ENCODE measurements at places on chromosomes 12 and 14.

DNA sequence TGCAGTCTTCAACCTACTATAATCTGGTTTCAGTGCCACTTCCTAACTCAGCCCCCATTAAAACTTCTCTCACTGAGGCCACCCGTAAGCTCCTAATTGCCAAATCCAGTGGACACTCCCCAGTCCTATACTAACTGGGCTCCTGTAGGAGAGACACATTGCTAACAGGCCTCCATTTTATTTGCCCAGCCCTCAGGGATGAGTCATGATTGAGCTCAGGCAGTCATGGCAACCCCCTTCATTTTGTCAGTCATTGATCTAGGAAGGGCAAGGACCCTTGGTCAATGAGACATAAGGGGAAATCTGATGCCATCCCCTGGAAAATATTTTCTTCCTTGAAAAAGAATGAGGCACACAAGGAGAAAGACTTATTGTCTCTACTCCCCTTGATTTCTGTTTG lies 70.1 kb upstream of the HIF1A start:
- DNase-seq, result no peak

DNA sequence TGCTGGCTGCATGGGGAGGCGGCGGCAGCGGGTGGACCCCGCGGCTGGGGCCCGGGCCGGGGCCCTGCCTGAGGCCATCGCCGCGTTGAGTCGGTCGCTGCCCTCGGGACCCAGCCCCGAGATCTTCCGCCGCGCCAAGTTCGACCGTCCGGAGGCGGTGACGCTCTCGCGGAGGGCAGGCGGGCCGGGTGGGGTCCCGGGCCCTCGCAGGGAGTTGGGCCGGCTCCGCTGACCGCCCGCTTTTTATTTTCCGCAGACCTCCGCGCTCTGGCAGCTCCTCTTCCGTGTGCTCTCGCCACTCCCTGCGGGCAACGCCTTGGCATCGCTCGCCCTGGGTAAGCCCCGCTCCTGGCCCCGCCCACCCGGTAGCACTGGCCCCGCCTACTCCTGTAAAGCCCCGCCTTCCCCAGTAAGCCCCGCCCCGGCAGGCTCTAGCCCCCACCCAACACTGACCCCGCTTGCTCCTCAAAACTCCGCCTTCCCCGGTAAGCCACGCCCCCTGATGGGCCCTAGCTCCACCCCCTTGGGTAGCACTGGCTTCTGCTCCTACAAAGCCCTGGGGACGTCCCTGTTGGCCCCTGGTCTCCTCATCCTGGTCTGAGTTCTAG lies 424 bp downstream of the TEDC1 start:
- DNase-seq, result no peak

- no peak for DNase-seq
These were observed 149.3 kb downstream of the DPF3 start for GRCh38 chr14:72744416-72745120.

DNA sequence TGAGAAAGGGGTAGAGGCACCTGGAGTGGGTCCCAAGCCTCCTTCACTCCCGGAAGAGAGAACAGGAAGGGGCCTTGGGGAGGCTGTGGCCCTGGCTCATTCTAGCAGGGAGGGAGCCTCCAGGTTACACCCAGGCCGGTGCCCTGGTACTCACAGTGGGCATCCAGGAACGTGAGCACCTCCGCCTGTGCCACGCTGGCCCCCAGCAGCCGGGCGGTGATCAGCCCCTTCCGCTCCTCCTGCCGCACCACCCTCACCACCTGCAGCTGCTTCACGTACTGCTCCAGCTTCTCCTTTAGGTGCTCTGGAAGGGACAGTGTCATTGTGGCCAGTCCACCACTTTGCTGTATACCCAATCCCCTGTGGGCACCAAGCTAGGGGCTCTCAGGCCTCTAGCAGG lies 18.8 kb upstream of the CELA1 start:
- no peak for DNase-seq

DNA sequence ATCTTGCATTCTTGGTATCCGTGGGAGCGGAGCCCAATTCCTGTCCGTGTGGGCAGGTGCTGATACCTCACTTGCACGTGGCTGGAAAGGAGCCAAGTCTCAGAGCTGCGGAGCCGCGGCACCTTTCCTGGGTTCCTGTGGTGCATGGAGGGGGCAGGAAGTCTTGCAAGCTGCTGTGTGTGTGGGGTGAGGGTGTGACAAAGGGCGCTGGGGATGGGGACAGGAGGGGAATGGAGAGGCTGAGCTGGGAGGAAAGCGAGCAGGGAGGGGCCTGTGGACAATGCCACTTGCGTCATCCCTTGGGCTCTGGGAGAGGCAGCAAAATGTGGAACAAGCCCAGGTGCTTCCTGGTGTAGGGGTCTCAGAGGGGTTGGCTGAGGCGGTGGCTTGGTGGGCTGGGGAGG lies 86.7 kb downstream of the CALM1 start:
- DNase-seq, result no peak

DNA sequence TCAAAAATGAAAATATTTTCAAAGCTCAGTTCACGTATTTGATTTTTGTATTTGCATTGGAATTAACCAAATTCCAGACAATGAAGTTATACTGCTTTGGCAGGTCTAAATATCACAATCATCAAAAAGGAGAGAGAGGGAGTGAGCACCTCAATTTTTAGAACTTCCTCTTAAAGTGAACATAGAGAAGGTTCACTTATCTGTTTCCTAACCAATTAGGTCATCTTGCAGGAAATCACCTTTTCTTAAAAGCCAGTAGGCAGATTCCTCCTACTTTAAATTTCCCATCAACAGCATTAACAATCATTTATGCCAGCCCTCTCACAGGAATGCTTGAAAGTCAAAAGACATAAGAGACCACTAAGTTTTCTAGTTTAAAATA lies 388.7 kb downstream of the ZFP36L1 start:
- DNase-seq, result no peak

GRCh38 chr14:72576258-72576657 lies 317.6 kb downstream of the DPF3 start:
- no peak for DNase-seq

DNA sequence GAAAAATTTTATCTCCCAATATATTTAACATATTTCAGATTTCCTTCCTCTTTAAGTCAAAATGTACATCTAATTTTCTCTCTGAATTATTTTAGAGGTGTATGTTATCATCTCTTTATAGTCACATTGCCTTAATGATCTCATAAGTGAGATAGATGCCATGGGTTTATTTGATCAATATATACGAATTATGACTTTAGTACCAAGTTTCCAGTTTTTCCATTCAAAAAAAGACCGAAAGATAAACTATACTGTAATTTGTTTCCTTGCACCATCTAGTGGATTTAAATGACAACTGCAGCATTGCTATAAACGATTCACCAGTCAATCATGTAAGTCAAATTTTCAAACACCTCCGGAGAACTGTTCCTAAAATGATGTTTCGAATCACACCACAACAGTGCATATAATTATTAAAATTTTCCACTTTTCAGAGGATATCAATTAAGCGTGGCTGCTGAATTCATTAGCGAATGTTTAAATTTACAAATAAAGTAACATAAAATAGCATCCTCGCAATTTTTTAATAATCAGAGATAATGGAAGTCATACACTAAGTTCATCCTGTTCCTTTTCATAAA lies 419 bp upstream of the ATXN7L3B start:
- DNase-seq, result peak; percentile 14

DNA sequence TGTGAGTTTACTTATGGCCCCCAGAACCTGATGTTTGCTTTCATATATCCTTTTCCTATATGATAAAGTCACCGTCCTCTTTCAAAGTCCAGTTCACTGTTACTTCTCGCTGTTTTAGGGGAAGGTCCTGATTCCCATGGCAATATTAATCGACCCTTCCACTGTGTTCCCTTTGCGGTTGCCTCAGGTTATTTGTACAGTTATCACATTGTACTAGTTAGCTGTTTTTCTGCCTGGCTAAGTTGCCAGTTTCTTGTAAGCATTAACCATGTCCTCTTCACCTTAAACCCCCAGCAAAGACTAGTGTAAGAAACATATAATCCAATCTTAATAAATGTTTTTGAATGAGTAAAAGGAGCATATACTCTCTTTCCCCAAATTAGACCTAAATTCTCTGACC lies 115.0 kb upstream of the PPFIA2 start:
- DNase-seq, result no peak

- DNase-seq, result no peak
These were observed 962 bp downstream of the LEMD3 start for GRCh38 chr12:65170209-65170881.

DNA sequence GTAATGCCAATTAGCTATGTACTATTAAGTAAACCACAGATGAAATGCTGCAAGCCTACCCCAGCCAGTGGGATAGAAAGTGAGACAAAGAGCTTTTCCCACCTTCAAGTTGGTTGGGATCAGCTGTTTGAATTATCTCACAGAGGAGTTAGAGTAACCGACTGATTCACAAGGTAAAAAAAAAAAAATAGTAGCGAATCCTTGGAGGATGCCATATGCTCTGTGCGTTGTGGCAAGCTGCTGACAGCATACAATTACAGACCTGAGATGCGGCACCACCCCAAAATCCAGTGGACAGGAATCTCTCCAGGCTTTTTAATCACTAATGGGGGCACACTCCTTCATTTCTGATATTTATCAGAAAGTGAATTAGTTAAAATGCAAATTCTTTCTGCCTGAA lies 157.0 kb upstream of the RMST start:
- DNase-seq, result no peak

GRCh38 chr12:92442782-92443181 lies 260.0 kb upstream of the PLEKHG7 start:
- no peak for DNase-seq

- DNase-seq, result no peak
These were observed 4.6 kb downstream of the KRT82 start for GRCh38 chr12:52401526-52401925.

GRCh38 chr12:89075880-89076540 lies 276.3 kb downstream of the DUSP6 start:
- DNase-seq, result no peak

DNA sequence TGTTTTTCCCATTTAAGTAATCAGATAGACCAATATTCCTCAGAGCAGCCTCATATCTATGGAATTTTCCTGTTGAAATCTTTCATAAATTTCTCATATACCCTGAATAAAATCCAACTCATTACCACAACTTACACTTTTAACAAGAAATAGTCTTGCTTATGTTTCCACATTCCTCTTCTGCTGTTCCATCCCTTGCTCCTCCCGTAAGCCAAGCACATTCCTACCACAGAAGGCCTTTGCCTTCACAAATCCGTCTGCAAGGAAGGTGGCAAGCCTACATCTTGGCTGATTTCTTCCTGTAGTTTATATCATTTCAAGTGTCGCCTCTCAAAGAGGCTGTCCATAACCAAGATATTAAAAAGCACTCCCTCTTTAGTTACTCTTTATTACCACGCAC lies 127.7 kb downstream of the C12orf50 start:
- no peak for DNase-seq

- DNase-seq, result no peak
These were observed 3.4 kb downstream of the AQP5 start for GRCh38 chr12:49964849-49965624.

All from AG04449 (cell line).